ENCODE measurements at places on chromosomes 2 and 18. TPM values are rescaled to one million over a fixed set of nuclear protein-coding genes. Genes with fewer than 3 reads are reported as not detected.

DNA sequence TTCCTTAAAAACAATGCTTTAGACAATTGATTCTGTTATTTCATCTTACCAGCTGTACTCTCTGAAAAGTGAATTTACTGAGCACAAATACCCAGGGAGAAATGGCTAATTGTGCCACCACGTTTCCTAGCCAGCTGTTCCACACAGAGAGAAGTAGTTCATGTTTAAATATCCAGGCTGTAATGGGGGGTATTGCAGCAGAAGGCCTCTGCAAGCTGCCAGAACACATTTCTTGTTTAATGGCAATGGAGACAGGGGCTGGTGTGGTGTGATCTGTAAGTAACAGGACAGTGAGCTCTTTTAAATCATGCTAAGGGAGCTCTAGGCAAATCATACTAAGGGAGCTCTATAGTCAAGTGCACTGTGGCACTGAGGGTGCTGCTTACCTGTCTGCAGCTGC lies 809.2 kb downstream of the CNTNAP5 start:
- no peak for DNase-seq

DNA sequence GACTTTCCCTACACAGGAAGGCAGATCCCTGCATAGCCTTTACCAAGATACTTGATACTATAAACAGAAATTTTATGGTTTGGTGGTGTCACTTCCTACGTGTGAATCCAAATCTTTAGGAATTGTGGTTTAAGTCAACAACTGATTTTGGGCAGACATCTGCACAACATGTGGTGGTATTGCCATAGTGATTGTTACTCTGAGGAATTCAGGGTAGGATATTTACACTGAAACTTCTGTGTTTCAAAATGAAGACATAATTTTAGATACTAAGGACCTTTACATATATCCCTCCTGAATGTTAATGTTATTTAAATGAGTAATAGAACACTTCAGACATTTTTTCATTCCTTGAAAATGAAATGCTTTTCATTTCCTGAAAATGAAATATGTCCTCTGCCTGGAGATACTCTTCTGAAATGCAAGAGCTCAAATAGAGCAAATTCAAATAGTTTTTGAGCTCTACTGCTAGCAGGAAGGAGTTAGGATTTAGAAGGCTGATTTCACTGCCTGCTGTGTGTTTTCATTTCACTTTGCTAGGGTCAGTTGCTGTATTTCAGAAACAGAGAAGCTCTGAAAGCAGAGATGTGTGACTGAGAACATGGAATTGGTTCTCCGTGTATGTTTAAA lies 77.2 kb downstream of the MDH1 start:
- peak; percentile 27 for DNase-seq

DNA sequence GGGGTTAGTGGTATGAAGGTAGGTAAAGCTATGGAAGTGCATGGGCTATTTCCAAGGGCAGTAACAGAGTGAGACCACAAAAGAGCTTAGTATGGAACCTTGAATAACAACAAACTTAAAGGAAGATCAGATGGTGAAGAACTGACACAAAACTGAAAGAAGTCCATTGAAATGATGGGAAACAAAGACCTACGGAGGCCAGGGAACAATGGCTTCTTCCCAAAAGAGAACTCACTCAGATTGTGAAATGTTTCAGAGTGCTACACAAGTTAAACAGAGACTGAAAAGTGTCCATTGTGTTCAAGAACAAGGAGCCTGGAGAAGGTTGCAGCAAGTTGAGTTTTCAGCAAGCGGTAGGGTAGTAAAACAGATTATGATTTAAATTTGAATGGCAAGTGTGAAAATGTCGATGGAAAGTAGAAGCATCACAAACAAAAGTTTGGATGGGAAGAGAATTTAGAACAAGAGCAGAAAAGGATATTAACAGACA lies 700.0 kb upstream of the NXPH2 start:
- no peak for DNase-seq

- peak; percentile 92 for DNase-seq
Observed at GRCh38 chr2:215105607-215106354, 32.6 kb downstream of the ABCA12 start.

DNA sequence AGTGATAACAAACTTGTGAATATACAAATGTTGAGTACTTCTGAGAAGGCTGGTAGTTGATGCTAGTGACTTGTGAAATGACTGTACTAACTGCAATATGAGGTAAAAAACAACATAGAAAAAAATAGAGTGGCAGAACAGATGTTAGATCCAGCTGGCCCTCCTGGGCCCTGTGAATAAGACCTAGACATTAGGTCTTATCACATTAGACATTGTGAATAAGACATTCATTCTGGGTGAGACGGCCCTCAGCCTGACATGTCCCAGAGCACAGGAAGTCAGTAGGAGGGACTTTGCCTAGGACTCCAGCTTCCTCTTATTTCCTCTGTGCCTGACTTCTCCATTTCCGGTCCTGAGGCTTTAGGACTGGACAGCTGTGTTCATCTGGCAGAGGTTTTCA lies 22.9 kb downstream of the DOK1 start:
- DNase-seq: no peak

Gene BOLL
- not detected for total RNA-seq

GRCh38 chr2:182300608-182301007 lies 126.2 kb downstream of the PDE1A start:
- no peak for DNase-seq

GRCh38 chr2:12495247-12495868 lies 221.4 kb upstream of the TRIB2 start:
- no peak for DNase-seq

- DNase-seq: no peak
Observed at GRCh38 chr2:16185801-16186272, 245.5 kb downstream of the MYCN start.

GRCh38 chr2:15205562-15205961 lies 355.6 kb downstream of the NBAS start:
- no peak for DNase-seq

Gene CYS1
- 0.73 TPM for total RNA-seq

- no peak for DNase-seq
Observed at GRCh38 chr18:8797206-8797605, 91.8 kb downstream of the MTCL1 start.

DNA sequence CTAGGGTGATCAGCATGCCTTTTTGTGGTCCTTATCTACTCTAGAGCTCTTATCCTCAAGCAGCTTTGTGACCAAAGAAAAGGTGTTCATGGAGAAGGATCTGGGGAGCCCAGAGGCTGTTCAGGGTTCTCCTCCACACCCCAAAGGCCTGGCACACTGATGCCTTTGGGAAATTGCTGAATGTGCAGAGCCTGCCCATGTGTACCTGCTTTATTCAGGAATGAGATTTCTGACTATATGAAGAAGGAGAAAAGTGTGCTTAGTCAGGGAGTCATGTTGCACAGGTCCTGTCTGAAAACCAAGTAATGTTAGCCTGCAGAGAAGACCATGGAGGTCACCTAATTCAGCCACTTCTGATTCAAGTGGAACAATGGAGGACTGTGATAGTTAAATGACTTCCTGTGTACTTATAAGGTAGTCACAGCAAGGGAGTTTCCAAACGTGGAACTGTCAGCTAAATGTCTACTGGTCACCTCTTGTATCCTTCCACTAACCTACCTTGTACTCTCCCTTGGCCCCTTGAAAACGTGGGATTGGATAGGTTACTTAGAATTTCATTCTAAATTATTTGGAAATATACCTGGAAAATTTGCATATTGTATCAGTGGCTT lies 81.3 kb downstream of the LIMS1 start:
- no peak for DNase-seq

Gene NAT8
- not detected for total RNA-seq

GRCh38 chr2:64672708-64673107 lies 19.0 kb upstream of the SERTAD2 start:
- DNase-seq: peak; percentile 46

DNA sequence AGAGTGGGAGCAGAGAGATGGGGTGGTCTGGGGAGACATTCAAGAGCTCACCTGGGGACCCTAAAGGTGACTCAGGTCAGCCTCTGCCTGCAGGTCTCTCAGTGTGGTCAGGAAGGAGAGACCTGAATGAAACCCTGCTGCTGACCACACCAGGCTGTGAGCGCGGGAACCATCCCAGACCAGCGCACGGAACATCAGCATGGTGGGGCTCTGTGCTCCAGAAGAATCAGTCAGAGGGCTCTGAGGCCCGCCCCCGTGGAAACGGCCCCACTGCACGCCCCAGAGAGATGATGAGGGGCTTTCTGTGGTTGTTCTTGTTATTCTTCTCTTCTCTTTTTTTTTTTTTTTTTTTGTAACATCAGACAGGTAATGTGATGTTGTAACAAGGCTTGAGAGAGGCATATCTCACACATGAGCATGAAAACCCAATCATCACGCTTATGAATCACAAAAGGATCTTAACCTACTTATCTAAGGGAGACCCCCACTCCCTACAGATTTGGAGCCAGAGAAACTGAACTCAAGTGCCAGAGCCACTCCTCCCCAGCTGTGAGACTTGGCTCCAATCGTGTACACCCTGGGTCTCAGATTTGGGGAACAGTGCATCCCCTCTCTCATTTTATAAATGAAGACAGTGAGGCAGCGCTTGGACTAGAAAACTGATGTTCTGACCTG lies 302.2 kb downstream of the EIPR1 start:
- DNase-seq: no peak

- DNase-seq: no peak
Observed at GRCh38 chr18:31880186-31880898, 62.6 kb downstream of the TRAPPC8 start.

GRCh38 chr2:194842871-194843270 lies 814.2 kb upstream of the SLC39A10 start:
- DNase-seq: no peak

Gene SIX3
- total RNA-seq: not detected
